ENCODE measurements at places on chromosomes 7 and 10. TPM values are rescaled to one million over a fixed set of nuclear protein-coding genes. Genes with fewer than 3 reads are reported as not detected.

The PCLO gene
- 6.9 TPM for total RNA-seq

- DNase-seq = peak; percentile 86
- no peaks in the 10 kb centered on the region for H3K36me3 ChIP-seq
- H3K27ac ChIP-seq = no peak overlapping the region
- no peak overlapping the region for H3K4me3 ChIP-seq
- no peaks in the 10 kb centered on the region for H3K4me1 ChIP-seq
These were observed 1090.1 kb downstream of the KCNMA1 start for GRCh38 chr10:76547352-76547972.

DNA sequence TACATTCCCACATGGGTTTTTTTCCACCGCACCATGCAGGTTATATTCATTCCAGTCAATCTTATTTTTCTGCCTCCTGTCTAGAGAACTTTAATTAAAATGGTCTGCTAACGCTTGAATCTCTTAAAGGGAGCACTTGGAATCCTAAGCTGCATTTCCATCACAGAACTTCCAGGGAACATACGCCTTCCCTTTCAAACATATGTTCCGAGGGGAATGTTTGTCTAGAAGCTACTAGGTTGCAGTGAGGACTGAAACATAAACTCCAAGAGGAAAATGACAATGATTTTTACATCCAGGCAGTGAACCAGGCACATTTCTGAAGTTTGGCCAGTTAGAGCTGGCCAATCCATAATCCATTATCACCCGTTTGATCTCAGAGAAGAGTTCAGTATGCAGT, 375.5 kb upstream of the NRP1 start:
- no peak overlapping the region for H3K4me3 ChIP-seq
- H3K36me3 ChIP-seq = no peaks in the 10 kb centered on the region
- no peak overlapping the region for H3K27ac ChIP-seq
- DNase-seq = no peak
- H3K27me3 ChIP-seq = no peaks in the 10 kb centered on the region

DNA sequence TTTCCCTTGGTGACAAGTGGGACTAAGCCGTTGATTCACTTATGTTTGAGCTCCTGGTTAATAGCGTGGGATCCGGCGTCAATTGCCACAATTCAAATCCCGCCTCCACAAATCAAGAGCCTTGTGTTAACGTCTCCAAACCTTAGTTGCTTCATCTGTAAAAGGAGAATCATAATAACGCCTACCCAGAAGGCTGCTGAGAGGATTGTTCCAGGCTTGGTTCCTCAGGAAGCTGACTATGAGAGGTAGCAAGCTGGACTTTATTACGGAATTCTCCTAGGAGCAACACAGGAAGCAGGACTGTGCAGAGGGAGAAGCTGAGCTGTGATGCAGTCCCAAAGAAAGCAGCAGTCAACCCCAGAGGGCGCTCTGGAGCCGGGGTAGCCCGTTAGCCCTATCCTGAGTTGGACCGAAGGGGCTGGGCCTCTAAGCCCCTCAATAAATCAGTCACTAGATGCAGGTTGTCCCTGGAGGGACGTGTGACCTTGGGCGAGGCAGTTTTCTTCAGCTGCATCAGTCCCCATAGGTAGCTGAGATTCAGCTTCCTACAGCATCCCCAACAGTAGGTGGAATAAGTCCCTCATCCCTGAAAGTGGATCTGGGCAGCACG, 6.9 kb upstream of the BAG3 start:
- H3K4me1 ChIP-seq = no peaks in the 10 kb centered on the region
- H3K27ac ChIP-seq = no peak overlapping the region
- no peaks in the 10 kb centered on the region for H3K27me3 ChIP-seq
- H3K36me3 ChIP-seq = no peaks in the 10 kb centered on the region

GRCh38 chr10:26997610-26998009, 102.7 kb downstream of the ANKRD26 start:
- DNase-seq = no peak
- H3K4me1 ChIP-seq = no peaks in the 10 kb centered on the region
- no peak overlapping the region for H3K4me3 ChIP-seq
- no peaks in the 10 kb centered on the region for H3K36me3 ChIP-seq
- no peaks in the 10 kb centered on the region for H3K27me3 ChIP-seq

The LIPN gene
- not detected for total RNA-seq

GRCh38 chr7:104857458-104858425, 156.3 kb upstream of the KMT2E start:
- no peak overlapping the region for H3K4me3 ChIP-seq
- DNase-seq = no peak
- H3K27ac ChIP-seq = no peak overlapping the region
- no peaks in the 10 kb centered on the region for H3K4me1 ChIP-seq

DNA sequence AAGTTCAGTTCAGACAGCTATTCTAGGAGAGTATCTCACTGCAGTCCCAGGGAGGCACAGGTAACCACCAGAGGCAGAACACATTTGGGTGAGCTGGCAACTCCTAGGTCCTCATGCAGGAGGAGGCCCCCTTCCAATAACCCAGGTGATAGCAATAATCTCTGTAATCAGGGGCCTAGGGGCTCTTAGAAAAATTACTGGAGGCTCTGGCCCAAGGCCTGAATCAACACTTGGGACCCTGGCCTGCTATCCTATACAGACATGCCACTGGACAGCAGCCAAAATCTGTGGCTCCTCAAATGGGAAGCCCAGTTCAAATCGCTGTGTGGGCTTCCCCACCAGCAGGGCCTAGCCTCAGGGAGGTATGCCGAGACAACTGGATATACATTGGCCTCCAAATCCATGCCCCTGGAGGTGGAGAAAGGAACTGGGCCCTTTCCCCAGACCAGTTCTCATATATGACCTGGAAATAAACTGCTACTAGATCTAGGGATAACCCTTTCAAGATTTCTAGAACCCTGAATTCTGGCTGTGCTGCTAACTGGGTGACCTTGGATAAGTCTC, 1.6 kb downstream of the AVPI1 start:
- peak overlapping the region; percentile 86 for H3K27ac ChIP-seq
- peak overlapping the region; percentile 51 for H3K4me3 ChIP-seq
- peak; percentile 59 for DNase-seq
- H3K27me3 ChIP-seq = no peaks in the 10 kb centered on the region
- no peaks in the 10 kb centered on the region for H3K36me3 ChIP-seq
- peaks cover 21% of the 10 kb centered on the region for H3K4me1 ChIP-seq

- peaks cover 20% of the 10 kb centered on the region for H3K4me1 ChIP-seq
- no peak for DNase-seq
These were observed 276.9 kb upstream of the KLF14 start for GRCh38 chr7:131010717-131011431.

GRCh38 chr10:59965899-59966650, 59.7 kb upstream of the CCDC6 start:
- no peak overlapping the region for H3K4me3 ChIP-seq
- H3K27ac ChIP-seq = no peak overlapping the region
- no peaks in the 10 kb centered on the region for H3K36me3 ChIP-seq
- no peak for DNase-seq
- no peaks in the 10 kb centered on the region for H3K4me1 ChIP-seq
- no peaks in the 10 kb centered on the region for H3K27me3 ChIP-seq

The MORN4 gene
- 1.8 TPM for total RNA-seq

DNA sequence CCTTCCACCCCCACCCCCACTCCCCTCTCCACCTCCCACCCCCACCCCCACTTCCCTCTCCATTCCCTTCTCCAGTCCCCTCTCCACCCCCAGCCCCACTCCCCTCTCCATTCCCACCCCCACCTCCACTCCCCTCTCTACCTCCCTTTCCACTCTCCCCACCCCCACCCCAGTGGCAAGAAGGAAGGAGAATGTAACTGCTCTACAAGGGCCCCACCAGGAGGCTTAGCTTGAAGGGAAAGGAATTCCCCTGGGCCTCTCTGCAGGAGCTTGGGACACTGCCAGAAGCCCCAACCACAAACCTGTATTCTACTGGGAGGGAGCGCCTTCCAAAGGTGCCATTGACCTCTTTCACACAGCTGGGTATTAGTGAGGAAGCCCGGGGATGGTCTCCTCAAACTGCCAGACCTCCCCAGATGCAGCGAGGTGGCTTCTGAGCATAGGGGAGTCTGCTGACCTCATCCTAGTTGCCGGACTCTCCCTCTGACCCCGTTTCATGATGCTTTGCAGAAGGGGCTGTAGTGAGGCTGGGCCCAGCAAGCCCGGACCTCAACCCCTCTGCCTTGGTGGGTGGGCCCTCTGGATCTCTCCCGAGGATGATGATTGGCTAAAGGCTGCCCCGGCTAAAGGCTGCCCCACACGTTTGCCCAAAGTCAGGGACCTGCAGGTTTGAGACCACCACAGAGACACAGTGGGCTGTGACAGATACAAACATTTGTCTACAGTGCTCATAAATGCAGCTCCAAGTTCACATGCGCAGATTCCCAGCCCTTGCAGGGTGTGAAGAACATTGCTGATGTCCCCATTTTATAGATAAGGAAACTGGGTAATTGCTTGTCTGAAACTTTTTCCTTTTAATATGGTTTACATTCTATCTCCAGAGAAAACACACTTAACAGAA, 2.9 kb downstream of the DEPP1 start:
- no peak overlapping the region for H3K4me3 ChIP-seq
- H3K4me1 ChIP-seq = peaks cover 13% of the 10 kb centered on the region
- H3K36me3 ChIP-seq = no peaks in the 10 kb centered on the region
- DNase-seq = no peak

- no peaks in the 10 kb centered on the region for H3K27me3 ChIP-seq
- no peak overlapping the region for H3K27ac ChIP-seq
These were observed 16.9 kb downstream of the PRF1 start for GRCh38 chr10:70585578-70586169.

DNA sequence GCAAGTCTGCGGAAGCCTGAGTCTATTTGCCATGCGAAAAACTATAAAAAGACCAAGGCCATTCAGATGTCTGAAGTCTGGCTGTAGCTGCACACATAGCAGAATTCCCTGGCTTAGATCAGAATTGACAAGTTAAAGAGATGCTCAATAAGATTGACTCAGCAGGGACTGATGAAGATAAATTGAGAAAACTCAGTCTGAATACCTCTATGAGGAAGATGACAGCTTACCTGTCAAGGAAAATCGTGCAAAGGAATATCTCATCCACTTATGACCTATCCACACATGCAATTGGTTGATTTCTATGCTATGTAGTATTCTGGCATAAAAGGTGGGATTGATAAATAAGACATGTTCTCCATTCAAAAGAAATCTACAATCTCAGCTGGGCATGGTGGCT, 288.6 kb downstream of the BAMBI start:
- no peaks in the 10 kb centered on the region for H3K36me3 ChIP-seq
- H3K27me3 ChIP-seq = no peaks in the 10 kb centered on the region
- no peaks in the 10 kb centered on the region for H3K4me1 ChIP-seq
- no peak overlapping the region for H3K27ac ChIP-seq

DNA sequence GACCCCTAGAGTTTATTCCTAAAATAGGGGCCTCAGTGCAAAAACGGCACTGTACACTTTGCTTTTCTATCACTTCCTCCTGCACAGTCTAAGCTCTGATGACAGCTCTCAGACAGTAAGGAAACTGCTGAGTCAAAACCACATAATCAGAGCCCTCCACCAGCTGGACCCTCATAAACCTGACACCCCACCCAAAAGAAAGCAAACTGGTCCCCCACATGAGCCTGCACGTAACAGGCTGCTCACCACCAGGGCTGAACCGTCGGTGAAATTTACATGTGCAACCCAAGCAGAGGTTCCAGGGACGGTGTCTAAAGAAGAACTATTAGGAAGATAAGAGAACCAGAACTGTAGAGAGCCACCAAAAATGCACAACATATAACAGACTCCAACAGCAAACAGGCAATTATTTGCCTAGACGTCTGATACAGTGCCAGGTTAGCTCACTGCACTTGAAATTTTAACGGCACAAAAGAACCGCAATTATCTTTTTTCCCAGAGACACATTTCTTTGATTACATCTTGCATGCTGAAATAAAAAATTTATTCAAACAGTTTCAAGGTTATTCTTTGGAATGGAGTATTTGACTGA, 19.6 kb downstream of the SGMS1 start:
- no peak overlapping the region for H3K4me3 ChIP-seq
- no peak for DNase-seq
- no peaks in the 10 kb centered on the region for H3K36me3 ChIP-seq

DNA sequence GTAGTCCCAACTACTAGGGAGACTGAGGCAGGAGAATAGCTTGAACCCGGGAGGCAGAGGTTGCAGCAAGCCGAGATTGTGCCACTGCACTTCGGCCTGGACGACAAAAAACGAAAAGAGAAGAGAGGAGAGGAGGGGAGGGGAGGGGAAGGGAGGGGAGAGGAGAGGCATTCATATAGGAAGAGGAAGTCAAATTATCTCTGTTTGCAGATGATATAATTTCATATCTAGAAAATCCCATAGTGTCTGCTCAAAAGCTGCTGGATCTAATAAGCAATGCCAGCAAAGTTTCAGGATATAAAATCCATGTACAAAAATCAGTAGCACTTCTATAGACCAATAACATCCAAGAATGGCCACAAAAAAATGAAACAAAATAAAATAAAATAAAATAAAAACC, 120.3 kb downstream of the LMBR1 start:
- no peak overlapping the region for H3K27ac ChIP-seq
- H3K4me1 ChIP-seq = no peaks in the 10 kb centered on the region
- H3K4me3 ChIP-seq = no peak overlapping the region
- no peak for DNase-seq
- no peaks in the 10 kb centered on the region for H3K27me3 ChIP-seq

DNA sequence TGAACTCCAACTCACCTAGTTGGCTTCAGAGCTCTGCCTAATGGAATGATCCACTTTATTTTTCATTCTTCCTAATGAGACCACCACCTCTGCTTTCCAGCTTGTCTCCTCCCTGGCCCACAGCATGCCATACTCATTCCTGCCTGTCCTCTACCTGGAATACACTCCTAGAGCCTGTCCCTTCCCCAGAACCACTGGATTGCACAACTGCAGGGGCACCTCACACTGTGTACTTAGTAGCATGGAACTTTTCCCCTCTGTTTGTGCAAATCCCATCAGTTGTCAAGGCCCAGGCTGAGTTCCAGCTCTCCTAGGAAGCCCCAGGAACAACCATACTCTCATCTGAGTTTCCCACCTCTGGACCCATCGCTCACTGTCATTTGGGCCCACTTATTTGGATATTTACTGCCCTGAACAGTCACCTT, 15.6 kb downstream of the ALDH18A1 start:
- H3K36me3 ChIP-seq = peaks cover 4% of the 10 kb centered on the region
- DNase-seq = no peak

- no peaks in the 10 kb centered on the region for H3K36me3 ChIP-seq
- H3K27ac ChIP-seq = no peak overlapping the region
- no peak for DNase-seq
These were observed 188.6 kb downstream of the DIP2C start for GRCh38 chr10:500876-501275.

- no peaks in the 10 kb centered on the region for H3K36me3 ChIP-seq
- DNase-seq = no peak
- no peaks in the 10 kb centered on the region for H3K4me1 ChIP-seq
- H3K27ac ChIP-seq = no peak overlapping the region
These were observed 19.1 kb downstream of the ZFAND4 start for GRCh38 chr10:45653454-45653853.

The KIAA1549 gene
- total RNA-seq = 3.5 TPM

- H3K27ac ChIP-seq = no peak overlapping the region
- H3K27me3 ChIP-seq = no peaks in the 10 kb centered on the region
- H3K4me3 ChIP-seq = no peak overlapping the region
- H3K36me3 ChIP-seq = no peaks in the 10 kb centered on the region
These were observed 252.4 kb downstream of the USP6NL start for GRCh38 chr10:11358923-11359575.

The MOGAT3 gene
- 47.7 TPM for total RNA-seq
